ENCODE measurements at places on chromosomes 7 and 10.

- no peak for DNase-seq
These were observed 157.6 kb downstream of the PIP4K2A start for GRCh38 chr10:22556774-22557173.

DNA sequence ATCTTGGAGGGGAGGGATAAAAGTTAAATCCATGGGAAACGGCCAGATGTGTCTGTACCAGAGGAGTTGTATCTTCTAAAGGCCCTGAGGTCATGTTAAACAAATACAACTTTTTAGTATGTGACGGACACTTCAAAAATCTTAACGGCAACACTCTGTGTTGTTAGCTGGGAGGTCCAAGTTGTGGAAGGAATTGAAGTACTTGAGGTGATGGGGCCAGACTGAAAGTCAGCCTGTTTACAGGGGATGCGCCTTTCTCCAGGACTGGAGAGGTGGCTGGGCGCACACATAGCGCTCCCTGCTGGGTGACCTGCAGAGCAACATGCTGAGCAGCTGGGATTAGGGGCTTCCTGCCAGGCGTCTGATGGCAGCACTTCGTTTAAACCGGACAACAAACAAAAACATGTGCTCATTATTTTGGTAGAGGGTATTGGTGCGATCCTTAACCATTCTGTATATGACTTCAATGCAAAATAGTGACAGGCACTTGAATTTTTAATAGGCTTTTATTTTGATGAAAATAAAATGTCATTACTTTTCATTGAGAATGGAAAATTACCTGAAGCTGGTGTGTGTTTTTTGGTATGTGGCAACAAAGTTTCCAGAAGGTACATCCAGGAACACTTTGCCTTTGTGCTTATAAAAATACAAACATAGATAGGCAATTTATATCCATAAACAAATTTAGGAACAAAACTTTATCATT is 198.2 kb downstream of the MLLT10 start:
- peak; percentile 35 for DNase-seq

GRCh38 chr7:103065667-103066066 is 8.9 kb downstream of the FBXL13 start:
- DNase-seq = peak; percentile 25

DNA sequence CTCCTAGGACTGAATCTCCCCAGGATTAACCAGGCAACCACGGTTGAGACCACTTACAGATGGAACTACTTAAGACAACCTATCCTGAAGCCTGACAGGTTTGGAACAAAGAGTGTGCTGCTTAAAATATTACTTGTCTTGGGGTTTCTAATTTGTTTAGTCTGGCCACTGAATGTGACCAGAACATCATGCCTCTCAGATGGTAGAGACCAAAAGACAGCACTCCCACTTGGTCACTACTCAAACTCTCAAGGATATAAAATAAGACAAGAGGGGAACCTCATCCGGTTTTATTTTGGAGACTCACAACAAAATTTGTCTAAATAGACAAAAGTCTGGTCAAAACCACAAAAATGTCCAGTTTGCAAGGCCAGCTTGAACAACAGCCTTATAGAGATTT is 15.3 kb downstream of the MRPL32 start:
- no peak for DNase-seq

GRCh38 chr10:94149702-94150101 is 156.0 kb downstream of the PLCE1 start:
- no peak for DNase-seq

DNA sequence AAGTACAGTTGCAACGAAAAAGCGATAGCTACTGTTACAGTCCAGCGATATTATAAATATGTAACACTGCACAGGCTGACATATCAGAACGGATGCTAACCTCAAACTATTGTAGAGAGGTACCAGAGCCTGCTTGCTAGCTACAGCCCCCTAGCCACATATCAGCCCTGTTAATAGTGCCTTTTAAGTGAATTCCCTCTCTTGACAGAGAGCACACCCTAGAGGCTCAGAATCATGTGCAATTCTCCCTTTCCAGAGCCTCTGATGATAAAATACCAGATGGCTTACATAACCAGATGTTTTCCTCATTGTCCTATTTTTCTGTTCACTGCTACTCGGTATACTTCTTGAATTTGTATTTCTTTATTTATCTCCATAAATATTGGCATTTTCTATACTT is 960.7 kb upstream of the CELF2 start:
- DNase-seq = no peak

DNA sequence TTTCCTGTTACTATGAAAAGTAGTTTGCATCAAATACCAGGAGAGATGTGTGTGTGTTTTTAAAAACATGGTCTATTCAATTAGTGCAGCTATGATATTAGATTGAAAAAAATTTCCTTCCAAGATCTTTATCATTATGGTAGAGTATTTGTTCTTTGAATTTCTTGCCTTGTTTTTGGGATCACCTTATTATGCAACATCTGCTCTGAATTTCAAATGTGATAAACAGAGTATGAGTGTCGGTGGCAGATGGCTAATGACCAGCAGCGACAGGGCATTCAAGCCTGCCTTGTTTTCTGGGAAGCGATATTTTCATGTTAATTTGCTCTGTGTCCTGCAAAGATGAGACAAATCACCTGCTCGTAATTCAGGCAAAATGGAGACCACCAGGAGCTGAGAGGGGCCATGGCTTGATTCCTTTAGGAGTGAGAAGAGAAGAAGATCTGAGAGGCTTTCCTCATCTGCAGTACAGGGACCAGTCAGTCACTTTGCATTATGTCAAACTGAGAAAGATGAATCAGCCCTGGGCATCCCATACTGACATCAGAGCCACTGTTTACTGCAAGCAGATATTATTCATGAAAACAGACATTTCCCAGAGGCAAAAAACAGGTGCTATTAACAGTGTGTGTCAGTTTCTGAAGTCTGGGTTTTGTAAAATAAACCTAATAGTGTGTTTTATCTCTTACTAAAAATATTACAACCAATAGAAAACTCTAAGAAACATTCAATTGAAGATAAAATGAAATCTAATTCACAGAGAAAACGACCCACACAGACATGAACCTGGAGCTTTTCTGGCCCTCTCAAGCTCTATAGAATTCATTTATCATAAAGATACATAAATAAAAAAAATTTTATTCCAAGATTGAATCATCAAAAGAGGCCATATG is 67.6 kb downstream of the CDK6 start:
- DNase-seq = no peak

DNA sequence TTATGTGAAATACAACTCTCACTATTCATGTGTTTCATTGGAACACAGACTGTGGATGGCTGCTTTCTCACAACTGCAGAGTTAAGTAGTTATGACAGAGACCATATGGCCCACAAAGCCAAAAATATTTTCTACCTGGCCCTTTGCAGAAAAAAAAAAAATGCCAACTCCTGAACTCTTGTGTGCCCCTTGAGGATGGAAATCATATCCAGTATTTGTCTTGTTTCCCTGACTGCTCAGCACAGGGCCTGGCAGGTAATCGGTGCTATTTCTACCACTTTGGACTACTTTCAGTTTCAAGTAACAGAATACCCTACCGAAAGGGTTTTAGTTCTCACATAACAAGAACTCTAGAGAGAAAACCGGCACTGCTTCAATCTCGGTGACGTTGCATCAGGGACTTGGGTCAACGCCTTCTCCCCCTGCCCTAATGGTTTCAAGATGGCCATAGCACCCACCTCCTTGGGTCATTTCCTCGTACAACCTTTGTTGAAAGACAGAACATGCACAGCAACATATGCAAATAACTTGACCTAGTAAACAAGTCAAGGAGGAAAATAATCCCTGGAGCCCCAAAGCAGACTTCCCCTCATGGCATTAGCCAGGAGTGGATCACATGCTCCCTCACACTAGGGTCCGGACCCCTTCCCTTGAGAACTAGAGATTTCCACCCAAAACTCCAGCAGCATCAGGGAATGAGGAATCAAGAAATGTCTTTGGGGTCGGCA is 11.8 kb upstream of the GPNMB start:
- no peak for DNase-seq

DNA sequence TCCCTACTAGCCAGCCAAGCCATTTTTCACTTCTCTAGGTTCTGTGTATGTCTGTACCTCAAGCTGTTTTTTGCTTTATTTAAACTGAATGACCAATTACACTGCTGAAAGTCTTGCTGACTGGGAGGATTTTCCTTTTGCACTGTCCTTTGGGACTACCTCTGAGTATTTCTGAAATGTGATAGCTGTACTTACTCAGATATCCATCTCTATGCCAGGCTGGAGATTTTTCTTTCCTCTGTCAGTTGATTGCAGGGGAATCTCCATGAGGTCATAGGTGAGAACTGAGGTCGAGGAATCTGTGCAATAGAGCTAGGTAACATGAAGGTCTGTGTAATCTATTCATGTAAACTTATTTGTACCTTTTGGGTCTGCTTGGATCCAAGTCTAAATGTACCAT is 38.9 kb upstream of the ANKRD1 start:
- no peak for DNase-seq

DNA sequence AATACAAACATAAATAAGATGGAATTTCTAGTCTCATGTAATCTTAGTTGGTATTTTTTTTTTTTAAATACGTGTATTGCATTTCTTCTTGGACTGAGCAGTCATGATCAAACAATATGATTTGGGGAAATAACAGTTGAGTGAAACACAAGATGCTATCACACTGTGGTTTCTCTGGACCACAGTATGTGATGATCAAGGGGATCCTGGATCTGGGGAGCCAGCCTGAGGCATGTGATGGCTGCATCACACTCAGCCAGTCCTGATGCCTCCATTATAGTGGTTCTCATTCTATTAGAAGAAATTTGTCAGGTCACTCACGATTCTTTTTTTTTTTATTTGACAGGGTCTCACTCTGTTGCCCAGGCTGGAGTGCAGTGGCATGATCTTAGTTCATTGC is 495.9 kb upstream of the POT1 start:
- no peak for DNase-seq

DNA sequence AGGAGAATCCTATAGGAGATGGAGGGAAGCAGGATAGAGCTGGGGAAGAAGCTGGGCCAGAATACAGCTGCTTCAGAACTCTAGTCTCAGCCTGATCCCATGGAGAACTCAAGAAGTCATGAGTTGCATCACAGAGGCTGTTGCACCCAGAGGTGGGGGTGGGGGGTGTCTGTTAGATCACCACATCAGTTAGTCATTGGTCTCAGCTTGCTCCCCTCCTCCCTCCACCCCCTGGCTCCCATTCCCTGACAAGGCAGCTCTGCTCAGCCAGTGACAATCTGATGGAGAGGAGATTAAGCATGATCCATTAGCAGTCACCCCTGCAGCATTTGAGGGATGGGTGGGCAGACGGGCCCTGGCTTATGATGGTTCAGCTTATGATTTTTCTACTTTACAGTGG is 58.4 kb upstream of the FGL2 start:
- no peak for DNase-seq

GRCh38 chr7:107860981-107861652 is 29.9 kb upstream of the DLD start:
- DNase-seq = no peak

DNA sequence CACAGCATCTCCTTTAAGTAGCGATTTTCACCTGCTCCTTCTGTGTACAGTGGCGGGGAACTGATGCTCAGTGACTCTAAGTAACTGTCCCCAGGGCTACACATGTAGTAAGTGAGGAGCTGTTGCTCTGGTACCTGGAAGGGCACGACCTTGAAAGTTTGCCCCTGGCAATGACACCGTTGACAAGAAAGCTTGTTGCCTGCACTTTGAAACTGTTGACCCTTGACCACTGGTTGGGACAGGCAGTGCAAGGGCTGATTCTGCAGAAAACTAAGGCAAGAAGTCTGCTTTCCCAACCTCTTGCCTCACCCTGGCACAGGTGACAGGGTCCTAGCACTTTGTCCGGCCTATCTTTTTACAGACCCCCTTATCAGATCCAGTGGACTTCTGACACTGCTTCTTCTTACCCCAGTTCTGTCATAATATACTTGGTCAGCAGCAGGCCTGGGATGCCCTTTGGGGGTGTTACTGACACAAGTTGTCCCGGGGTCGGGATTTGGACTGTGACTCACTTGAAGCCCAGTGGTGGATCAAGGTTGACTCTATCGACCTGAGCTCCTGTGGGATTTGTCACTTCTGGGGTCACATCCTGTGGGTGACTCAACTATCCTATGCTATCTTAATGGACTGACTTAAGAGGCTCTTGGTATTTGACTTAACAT is 5.8 kb downstream of the ACSL5 start:
- no peak for DNase-seq

- no peak for DNase-seq
These were observed 161.1 kb downstream of the RPS24 start for GRCh38 chr10:78194539-78195402.

- DNase-seq = no peak
These were observed 5.1 kb upstream of the SLC16A12 start for GRCh38 chr10:89540420-89540949.

GRCh38 chr10:95241533-95241932 is 47.5 kb downstream of the ACSM6 start:
- DNase-seq = no peak

DNA sequence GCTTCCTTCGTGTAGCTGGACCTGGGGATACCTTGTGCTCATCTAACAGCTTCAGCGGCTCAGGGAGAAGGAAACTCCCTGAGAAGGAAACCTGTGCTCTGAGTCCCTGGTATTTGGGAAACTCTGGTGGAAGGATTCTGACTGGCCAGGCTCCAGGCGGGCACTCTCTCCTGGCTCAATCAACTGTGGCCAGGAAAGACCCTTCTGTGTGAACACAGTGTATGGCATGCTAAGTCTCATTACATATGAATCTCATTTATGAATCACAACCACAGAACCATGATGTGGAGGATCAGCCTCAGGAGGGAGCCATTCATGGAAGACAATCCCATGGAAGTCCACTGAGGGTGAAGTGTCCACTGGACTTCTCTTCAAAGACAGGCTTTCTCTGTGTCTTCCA is 20.9 kb downstream of the NPS start:
- DNase-seq = no peak

DNA sequence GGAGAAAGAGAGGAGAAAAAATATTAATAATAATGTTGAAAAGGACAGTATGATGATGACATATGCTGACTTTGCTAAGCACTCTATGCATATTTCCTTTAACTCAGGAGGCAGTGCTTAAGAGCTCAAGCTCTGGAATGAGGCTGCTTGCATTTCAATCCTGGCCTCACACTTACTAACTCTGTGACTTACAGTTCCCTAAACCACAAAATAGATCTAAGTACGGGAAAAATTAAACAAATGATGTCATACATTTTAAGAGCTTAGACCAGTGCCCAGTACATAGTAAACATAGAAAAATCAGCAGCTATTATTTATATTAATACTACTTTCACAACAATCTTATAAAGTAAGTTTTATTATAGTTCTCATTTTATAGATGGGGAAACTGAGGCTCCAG is 61.3 kb downstream of the GFRA1 start:
- DNase-seq = no peak

DNA sequence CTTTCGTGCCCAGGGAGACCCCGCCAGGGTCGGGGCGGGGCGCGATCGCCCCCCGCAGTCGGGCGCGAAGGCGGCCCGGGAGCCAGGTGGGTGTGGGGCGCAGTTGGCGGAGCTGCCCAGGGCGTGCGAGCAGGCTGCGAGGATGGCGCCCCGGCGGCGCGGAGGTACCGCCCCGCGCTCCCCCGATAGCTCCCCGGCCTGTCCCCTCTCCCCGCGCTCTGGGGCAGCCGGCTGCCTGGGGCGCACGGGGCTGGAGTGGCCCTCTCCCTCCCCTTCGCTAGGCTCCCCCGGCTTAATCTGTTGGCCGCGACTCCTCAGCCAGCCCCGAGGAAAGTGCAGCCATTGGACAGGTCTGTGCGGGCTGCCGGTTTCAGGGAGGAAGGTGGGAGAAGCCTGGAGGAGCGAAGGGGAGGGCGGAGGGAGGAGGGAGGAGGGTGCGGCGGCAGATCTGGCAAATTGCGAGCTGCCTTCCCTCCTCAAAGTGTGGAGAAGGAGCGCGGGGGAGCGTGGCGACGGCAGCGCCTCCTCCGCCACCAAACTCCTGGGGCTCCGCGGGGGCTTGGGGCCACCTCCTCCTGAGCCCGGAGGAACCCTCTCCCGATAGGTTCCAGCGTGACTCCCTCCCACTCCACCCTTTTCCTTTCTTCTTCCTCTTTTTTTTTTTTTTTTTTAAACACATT is 361 bp upstream of the PLXDC2 start:
- no peak for DNase-seq

All from CD4-positive, alpha-beta T cell treated with Interleukin-15 for 4 hours (primary cell).